Cardiac muscle cell (in vitro differentiated cells and primary cell): ENCODE measurements at places on chromosomes 2 and 18. TPM values are rescaled to one million over a fixed set of nuclear protein-coding genes. Genes with fewer than 3 reads are reported as not detected.

GRCh38 chr2:100731535-100731981, 88.4 kb upstream of the NPAS2 start:
- peak; percentile 51 for DNase-seq

DNA sequence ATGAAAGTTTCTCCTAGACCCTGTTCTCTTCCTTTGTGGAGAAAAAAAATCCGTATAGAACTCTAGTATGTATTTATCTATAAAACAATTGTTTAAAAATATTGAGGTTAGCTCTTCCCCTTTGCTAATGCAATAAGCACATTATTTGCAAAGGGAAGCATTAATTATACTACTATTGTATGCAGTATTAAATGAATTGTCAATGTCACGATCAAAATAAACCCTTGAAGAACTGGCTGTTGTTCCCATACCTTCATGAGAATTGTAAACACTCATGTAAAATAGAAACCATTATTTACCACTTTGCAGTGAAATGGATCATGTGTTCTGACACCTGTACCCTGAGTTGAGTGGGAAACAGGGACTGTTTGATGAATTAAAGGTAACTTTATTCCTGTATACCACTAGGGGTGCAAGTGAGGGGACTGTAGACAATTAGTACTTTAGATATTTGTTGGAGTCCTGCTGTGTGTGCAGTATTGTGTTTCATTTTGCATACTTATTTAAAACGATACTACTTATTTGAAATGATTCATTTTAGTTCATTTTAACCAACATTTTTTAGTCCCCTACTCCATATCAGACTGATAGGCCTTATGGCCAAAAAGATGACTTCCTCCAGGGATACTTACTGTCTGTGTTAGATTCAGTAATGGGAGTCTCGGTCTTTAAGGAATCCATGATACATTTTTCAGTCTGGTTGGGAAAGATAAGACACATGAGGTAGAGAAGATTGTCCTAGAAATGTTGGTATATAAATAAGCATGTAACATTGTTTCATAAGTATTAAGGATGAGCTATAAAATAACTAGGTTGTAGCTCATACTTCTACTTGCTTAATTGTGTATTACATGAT, 7.9 kb downstream of the PKP4 start:
- DNase-seq = peak; percentile 35

DNA sequence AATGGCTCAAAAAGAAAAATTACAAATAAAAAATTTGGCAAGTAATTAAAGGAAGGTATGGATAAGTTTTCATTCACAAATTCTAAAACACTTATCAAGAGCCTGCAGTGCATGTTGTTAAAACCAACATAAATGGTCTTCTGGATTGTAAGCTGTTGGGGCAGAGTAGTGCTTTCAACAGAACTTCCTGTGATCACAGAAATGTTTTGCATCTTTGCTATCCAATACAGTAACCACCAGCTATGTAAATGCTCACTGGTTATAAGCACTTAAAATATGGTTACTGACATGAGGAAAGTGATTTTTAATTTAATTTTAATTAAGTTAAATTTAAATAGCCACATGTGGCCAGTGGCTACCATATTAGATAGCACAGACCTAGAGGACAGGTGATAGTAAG, 133.1 kb downstream of the NBAS start:
- DNase-seq = no peak

GRCh38 chr2:100291152-100291970, 30.9 kb downstream of the LONRF2 start:
- peak; percentile 97 for DNase-seq

DNA sequence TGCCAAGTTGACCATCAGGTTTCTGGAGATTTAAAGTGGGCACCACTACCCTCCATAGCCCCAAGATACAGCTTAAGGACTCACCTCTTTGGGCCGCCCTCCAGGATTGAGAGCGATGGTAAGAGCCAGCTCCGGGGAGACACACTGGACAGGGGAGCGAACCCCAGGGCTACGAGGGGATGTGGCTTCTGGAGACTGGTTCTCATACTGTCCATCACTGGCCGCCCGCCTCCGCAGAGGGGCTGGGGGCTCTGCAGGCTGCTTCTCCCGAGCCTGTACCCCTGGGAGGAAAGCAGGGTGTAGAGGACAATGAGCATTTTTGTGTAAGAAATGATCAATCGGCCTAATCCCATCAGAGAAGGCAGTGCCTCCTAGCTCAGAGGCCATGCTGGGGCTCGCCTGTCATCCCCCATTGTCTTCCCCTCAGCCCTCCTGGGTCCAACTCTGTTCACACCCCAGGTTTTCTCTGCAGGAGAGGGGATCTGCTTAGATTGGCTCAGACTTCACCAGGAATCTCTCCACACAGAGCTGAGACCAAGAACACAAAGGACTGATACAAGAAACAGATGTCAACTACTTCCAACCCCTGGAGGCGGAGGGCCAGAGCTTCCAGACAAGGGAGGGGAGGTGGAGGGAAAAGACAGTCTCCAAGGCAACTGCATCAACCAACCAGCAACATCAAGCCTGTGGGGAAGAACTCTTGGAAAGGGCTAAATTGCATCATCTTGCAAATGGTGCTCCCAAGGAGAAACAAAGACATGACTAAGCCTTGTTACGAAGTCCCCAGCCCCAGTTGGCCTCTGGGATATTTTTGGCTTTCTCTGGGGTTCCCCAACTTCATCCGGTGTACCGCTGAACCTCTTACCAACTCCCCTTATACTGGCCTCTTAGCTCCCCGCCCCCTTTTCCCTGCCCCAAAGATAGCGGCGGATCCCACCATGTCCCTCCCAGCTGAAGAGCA, 166.6 kb downstream of the TNS1 start:
- DNase-seq = peak; percentile 98

PUS10 gene
- 5.0 and 8.9 TPM in 2 replicates for total RNA-seq
